Activated CD4-positive, alpha-beta T cell treated with anti-CD3 and anti-CD28 coated beads, Interleukin-2, amount 10 ng/mL, durations not matched to agents 7 days and 5 days (primary cell): ENCODE measurements at places on chromosomes 2 and 18. TPM values are rescaled to one million over a fixed set of nuclear protein-coding genes. Genes with fewer than 3 reads are reported as not detected.

DNA sequence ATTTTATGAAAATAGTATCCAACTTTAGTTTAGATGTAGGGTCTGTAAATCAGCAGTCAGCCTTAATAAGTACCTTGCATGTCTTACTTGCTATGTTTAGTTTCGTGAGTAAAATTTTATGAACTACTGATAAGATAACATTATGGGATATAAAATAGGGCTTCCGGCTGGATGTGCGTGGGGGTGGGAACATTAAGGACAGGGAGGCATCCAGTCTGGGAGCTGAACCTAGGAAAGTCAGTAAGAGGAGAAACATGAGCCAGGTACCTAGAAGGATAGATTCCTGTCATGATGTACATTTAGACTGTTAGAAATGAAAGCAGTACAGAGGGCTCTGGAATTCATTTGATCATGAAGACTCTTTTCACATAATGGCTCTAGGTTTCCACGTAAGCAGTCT lies 12.7 kb upstream of the KCNJ13 start:
- DNase-seq, result no peak

DNA sequence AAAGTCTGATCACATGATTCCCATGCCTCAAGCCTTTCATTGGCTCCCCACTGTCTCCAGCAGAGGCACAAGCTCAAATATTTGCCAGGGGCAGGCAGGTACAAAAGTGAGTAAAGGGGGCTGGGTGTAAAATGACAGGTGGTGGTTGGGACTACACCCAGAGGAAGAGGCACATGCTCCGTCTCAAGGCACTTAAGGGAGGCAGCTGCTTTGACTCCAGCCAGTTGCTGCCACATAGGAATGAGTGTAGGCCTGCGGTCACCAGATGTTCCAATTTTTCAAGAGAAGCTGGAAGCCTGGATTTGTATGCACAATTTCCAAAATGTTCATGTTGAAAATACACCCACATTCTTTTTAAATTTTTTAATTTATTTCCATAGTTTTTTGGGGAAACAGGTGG lies 164.4 kb downstream of the UPP2 start:
- DNase-seq, result no peak

The CRYBA2 gene
- not detected for total RNA-seq

The PIK3C3 gene
- 45.1 TPM for total RNA-seq

The PSD4 gene
- total RNA-seq, result 335 TPM

- no peak for DNase-seq
Measured at GRCh38 chr2:73822276-73822675, 6.5 kb upstream of the STAMBP start.
